ENCODE measurements at places on chromosomes 4 and X. TPM values are rescaled to one million over a fixed set of nuclear protein-coding genes. Genes with fewer than 3 reads are reported as not detected.

The IL9R gene
- 3.9 TPM for total RNA-seq

The TEX13B gene
- not detected for total RNA-seq

The GAB3 gene
- 6.7 TPM for total RNA-seq

The MAGEA2B gene
- not detected for total RNA-seq

The PPARGC1A gene
- not detected for total RNA-seq

The LINC00632 gene
- not detected for total RNA-seq

The DAPP1 gene
- 18.8 TPM for total RNA-seq

The FAM9C gene
- total RNA-seq, result not detected

The DCLK2 gene
- not detected for total RNA-seq

The HMGB3 gene
- total RNA-seq, result 29.6 TPM

The ASB5 gene
- total RNA-seq, result not detected

The ATOH1 gene
- not detected for total RNA-seq

The ZNF827 gene
- 32.5 TPM for total RNA-seq

The FOXR2 gene
- total RNA-seq, result not detected

The CWH43 gene
- total RNA-seq, result not detected

The F8A2 gene
- not detected for total RNA-seq

The TGIF2LX gene
- not detected for total RNA-seq

The HTR2C gene
- not detected for total RNA-seq

The P2RY10 gene
- 64.9 TPM for total RNA-seq

The NLGN4X gene
- total RNA-seq, result not detected

The HHIP gene
- total RNA-seq, result not detected

The MAGEA10 gene
- not detected for total RNA-seq

The IGSF1 gene
- total RNA-seq, result not detected

The KLHL4 gene
- total RNA-seq, result 0.28 TPM

The MAP9 gene
- 10.9 TPM for total RNA-seq

The PAGE1 gene
- total RNA-seq, result not detected

The MTCP1 gene
- 22.6 TPM for total RNA-seq
